KG1 (cell line): ENCODE measurements at places on chromosomes 6 and 20.
A peak's percentile ranks its signal among the peaks of the same experiment; 100 is the strongest.

DNA sequence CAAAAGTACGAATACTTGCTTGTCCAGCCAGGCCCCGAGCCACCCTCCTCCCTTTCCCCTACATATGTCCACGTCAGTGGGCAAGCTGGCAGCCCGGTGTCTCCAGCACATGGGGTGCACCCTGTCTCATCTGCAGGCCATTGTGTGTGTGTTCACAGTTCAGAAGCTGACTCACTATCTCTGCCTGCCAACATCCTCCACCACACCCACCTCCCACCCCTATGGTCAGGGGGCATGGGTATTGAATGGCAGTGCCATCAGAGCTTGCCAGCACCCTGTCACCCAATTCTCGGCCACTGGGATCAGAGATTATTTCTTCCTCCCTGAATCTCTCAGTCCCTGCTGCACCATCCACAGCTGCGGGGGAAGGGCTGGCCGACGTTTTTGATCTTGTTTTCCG, 195.7 kb downstream of the FARS2 start:
- DNase-seq: no peak

DNA sequence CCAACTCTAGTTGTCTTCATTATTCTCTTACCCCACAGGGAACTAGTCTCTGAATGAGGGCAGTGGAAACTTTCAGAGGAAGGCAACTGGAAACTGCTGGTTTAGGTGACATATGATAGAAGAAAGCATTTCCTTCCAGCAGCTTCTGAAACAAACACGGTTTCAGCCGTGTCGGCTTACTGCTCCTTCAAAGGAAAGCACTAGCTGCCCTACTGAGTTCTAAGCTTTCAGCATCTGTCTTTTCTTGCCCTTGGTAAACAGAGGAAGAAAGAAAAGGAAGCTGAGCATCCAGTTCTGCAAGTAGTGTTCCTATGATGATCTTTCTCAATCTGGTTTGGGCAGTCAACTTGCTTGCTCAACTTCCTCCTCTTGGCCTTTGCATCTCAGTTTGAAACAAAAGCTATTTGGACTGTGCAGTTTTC, 117.5 kb upstream of the CEP85L start:
- DNase-seq: peak; percentile 30

GRCh38 chr20:51447097-51447764, 95.3 kb downstream of the NFATC2 start:
- DNase-seq: no peak

- no peak for DNase-seq
Observed at GRCh38 chr20:58693226-58694006, 816 bp downstream of the NPEPL1 start.

DNA sequence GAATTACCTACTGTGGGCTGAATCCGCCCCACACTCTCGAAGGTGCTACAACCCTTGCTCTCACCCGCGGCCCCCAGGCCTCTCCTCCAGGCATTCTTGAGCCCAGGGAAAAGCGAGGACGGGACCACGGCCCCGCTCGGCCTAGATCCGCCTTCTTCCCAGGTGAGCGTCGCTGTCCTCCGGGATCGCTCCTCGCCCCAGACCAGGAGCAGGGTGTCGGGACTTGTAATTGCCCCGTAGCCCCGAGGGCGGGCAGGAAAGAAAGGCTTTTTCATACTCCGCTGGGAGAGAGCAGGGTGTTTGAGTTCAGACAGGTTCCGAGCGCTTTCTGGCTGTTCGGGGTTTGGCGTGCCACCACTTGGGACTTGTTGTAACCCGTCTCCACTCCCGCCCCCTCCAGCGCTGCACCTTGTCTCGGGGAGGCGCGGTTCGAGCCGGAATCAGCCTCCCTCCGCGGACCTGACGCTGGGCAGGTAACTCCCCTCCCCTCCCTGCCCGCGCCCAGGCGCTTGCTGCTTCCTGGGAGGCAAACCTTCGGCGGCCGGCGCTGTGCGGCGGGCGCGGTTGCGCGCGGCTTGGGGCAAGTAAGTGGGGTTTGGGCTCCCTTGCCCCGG, at the start of gene FAM83B:
FAM83B (plus strand) TSS at position 529 of the 614 bp plus-strand sequence. CDS start 23,476 bp downstream, outside the sequence.
- DNase-seq: no peak

DNA sequence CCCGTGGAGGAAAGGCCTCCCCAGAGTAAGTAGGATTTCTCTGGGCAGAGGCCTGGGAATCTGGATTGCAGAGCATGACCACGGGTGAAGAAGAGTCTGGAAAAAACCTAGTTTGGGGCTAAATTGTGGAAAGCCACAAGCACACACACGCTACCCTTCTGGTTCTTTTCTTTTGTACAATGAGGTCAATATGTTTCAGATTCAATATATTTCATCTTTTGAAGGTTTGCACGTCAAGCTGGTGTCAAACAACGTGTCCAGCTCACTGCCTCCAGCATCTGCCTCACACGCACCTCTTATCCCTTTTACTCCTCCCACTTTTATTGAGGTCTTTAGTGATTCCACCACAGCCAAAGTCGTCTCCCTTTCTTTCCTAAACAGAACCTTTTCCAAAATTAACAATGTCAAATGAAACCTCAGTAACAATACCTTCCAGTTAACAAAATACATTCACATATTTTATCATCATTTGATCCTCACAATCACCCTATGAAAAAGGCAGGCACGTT, 773 bp upstream of the EPB41L2 start:
- no peak for DNase-seq

DNA sequence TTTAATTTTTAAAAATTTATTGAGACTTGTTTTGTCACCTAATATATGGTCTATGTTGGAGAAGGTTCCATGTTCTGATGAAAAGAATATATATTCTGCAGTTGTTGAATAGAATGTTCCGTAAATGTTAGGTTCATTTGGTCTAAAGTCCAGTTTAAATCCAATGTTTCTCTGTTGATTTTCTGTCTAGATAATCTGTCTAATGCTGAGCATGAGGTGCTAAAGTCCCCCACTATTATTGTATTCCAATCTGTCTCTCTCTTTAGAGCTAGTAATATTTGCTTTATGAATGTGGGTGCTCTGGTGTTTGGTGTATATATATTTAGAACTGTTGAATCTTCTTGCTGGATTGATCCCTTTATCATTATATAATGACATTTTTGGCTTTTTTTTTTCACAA, 15.5 kb downstream of the TRIM15 start:
- DNase-seq: no peak

DNA sequence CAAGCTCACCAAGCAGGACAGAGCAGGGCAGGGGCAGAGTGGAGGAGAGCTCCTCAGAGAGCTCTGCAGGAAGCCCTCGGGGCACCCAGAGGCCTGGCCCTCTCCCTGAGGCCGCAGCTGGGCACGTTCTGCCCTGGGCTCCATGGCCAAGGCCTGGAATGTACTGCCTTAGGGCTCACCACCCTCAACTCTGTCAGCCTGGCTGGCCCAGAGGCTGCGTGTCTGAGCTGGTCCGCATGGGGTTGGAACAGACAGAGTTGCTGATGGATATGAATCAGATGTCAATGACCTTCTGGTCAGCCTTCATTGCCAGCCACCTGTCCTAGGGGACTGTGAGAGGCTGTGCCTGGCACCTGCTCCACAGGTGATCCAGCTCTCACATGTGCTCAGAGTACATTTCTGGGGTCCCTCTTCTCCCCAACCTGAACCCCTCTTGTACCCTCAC, 33.2 kb upstream of the PCMTD2 start:
- DNase-seq: no peak

DNA sequence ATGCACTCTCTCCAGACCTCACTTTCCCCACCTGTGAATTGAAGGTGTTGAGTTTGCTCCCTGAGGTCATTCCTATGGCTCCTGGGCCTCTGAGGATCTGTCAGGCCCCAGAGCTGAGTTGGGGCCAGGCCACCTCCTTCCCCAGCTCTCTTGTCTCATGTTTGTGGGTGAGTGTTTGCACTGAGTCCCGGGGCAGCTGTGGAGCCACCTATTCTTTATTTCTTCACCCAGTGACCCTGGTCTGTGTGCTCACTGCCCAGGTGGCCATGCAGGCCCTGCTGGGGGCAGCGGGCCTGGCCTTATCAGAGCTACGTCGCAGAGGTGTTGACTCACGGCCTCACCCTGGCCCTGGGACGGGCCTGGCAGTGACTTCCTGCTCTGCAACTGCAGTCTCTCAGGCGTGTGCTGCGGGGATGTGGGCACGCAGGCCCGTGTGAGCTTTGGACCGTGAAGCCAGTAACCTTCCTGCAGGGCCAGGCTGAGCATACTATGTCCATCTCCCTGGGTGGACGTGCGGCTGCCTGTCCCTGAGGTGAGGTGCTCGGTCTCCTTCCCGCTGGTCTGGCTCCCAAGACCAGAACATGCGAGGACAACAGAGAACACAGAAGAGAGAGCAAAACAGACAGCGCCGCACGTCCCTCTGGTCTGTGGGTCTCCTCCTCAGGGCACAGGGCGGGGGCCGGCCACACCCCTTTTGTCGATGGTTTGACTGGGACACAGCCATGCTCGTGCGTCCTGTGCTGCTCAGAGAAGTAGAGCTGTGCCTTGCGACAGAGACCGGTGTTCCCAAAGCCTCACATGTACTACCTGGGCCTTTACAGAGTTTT, 12.1 kb downstream of the TMEM181 start:
- DNase-seq: no peak

- no peak for DNase-seq
Observed at GRCh38 chr6:166244353-166245045, 63.7 kb downstream of the PRR18 start.

GRCh38 chr6:10163203-10163962, 251.5 kb downstream of the TFAP2A start:
- no peak for DNase-seq

- no peak for DNase-seq
Observed at GRCh38 chr6:167502471-167502870, 177.6 kb downstream of the TTLL2 start.

- DNase-seq: no peak
Observed at GRCh38 chr20:23002276-23002675, 32.8 kb upstream of the SSTR4 start.

- no peak for DNase-seq
Observed at GRCh38 chr6:2378046-2378657, 132.7 kb upstream of the GMDS start.

- no peak for DNase-seq
Observed at GRCh38 chr20:14478126-14478525, 140.7 kb upstream of the FLRT3 start.

DNA sequence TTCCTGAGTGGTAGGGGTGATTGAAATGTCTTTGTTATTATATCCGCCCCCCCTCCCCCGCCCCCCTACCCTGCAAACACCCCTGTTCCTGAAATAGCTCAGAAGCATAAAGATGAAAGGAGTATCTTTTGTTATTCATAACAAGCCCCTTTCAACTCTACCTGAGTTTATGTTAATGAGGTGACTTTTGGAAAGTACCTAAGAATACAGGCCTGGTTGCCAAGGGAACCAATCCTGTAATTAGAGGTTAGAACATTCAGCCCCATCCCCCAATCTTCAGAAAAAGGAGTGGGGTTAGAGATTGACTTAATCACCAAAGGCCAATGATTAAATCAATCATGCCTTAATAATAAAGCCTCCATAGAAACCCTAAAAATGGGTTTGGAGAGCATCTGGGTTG, 979.2 kb upstream of the GJE1 start:
- DNase-seq: no peak

DNA sequence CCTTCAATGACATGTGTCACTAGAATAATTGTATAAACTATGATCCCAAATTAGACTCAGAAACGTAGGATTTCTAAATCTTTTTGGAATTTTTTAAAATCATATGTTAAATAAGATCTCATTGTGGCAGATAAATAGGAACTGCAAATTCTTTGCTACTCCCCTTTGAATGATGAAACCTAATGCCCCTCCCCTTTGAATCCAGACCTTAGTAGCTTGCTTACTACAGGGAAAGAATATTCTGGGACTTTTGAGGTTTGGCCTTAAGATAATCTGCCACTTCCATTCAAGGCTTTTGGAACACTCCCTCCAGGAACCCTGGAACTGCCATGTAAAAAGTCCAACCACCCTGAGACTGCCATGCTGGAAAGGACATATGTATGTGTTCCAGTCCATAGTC, 7.1 kb downstream of the TDP2 start:
- no peak for DNase-seq

- no peak for DNase-seq
Observed at GRCh38 chr20:32433311-32434021, 75.3 kb downstream of the ASXL1 start.

GRCh38 chr6:154414021-154414813, 57.6 kb upstream of the IPCEF1 start:
- DNase-seq: peak; percentile 24

- no peak for DNase-seq
Observed at GRCh38 chr20:57457243-57458095, 66.3 kb downstream of the RBM38 start.

DNA sequence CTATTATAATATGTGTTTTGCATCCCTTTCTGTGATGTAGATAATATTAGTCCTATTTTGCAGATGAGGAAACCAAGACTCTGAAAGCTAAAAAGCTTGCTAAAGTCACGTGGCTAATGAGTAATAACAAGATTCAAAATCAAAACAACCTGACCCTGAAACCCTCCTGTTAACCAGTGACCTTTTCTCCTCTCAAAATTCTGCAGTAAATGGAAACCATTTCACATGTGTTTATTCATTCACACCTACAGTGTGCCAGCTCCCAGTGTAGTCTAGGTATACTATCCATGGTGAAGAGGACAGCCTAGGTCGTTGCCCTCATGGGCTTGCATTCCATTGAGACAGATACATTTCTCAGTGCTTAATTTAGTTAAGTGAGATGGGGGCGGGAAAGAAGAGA, 30.6 kb upstream of the PHACTR2 start:
- no peak for DNase-seq

- no peak for DNase-seq
Observed at GRCh38 chr6:158667360-158667981, 17.6 kb downstream of the SYTL3 start.

- no peak for DNase-seq
Observed at GRCh38 chr6:10908228-10908627, 21.4 kb downstream of the SYCP2L start.

GRCh38 chr6:13038315-13038714, 290.0 kb downstream of the TBC1D7 start:
- DNase-seq: no peak
